ENCODE measurements at places on chromosomes 12 and 14.

- no peak for DNase-seq
These were observed 48.3 kb downstream of the TMCC3 start for GRCh38 chr12:94602024-94602423.

- DNase-seq = no peak
These were observed 33.8 kb upstream of the PSMA6 start for GRCh38 chr14:35258420-35258819.

- no peak for DNase-seq
These were observed 5.5 kb downstream of the GLRX5 start for GRCh38 chr14:95540236-95540855.

DNA sequence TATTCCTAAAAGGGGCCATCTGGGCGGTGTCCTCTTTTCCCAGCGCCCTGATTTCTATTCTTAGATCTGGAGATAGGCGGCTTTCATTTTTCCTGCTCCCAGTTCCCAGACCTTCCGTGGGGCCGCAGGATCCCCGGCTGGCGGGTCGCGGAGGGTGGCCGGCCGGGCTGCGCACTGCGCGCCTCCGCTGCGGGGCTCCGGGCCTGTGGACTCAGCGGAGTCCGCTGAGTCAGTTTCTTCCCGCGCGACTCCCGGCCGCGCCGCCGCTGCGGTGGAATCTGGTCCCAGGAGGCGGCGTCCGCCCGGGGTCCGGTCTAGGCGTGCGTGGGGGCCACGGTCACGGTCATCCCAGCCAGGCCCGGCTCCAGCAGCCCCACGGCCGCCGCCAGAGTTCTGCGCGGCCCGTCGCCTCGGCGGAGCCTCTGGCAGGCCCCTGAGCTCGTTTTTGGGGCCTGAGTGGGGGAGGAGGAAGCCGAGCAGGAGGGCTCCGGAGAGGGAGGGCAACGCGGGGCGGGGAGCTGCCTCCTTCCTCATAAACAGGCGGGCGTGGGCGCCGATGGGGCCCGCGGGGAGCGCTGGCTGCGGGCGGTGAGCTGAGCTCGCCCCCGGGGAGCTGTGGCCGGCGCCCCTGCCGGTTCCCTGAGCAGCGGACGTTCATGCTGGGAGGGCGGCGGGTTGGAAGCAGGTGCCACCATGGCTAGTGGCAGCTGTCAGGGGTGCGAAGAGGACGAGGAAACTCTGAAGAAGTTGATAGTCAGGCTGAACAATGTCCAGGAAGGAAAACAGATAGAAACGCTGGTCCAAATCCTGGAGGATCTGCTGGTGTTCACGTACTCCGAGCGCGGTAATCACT, at the start of gene LRRK2:
LRRK2 (plus strand) TSS at position 559 of the 853 bp plus-strand sequence; CDS start at position 694, 135 bp downstream.
- peak; percentile 12 for DNase-seq

- DNase-seq = no peak
These were observed 29.6 kb downstream of the CRADD start for GRCh38 chr12:93706824-93707223.

- DNase-seq = no peak
These were observed 23.3 kb downstream of the NINJ2 start for GRCh38 chr12:639988-640387.

DNA sequence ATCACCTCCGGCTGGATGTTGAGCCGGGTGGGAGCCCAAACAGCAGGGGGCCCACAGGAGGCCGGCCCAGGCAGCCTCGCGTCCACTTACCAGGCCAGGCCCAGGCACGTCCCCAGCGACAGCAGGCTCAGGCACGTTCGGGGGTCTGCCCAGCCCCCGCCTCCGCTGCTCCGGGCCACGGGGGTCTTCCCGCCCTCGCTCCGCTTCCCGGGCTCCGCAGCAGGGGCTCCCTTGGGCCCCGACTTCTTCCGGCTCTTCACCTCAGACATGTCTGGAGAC, 216 bp downstream of the IKBIP start:
- DNase-seq = no peak

GRCh38 chr14:80310938-80311750, 99.8 kb upstream of the DIO2 start:
- DNase-seq = no peak

- DNase-seq = no peak
These were observed 54.1 kb downstream of the DUSP16 start for GRCh38 chr12:12508612-12509011.

DNA sequence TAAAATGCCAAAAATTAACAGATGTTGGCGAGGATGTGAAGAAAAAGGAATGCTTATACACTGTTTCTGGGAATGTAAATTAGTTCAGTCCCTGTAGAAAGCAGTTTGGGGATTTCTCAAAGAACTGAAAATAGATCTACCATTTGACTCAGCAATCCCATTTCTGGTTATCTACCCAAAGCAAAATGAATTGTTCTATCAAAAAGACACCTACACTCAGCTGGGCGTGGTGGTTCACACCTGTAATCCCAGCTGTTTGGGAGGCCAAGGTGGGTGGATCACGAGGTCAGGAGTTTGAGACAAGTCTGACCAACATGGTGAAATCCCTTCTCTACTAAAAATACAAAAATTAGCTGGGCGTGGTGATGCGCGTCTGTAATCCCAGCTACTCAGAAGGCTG, 279.3 kb upstream of the PDE3A start:
- DNase-seq = no peak

- DNase-seq = no peak
These were observed 88.7 kb upstream of the PLXNC1 start for GRCh38 chr12:94059394-94060368.

GRCh38 chr14:55710506-55711041, 130.6 kb downstream of the KTN1 start:
- DNase-seq = no peak

GRCh38 chr14:37420622-37421021, 174.4 kb downstream of the FOXA1 start:
- no peak for DNase-seq

- DNase-seq = no peak
These were observed 111.5 kb upstream of the BCL2L14 start for GRCh38 chr12:11959117-11959823.

GRCh38 chr12:8077207-8077606, 4.9 kb upstream of the NECAP1 start:
- DNase-seq = no peak

DNA sequence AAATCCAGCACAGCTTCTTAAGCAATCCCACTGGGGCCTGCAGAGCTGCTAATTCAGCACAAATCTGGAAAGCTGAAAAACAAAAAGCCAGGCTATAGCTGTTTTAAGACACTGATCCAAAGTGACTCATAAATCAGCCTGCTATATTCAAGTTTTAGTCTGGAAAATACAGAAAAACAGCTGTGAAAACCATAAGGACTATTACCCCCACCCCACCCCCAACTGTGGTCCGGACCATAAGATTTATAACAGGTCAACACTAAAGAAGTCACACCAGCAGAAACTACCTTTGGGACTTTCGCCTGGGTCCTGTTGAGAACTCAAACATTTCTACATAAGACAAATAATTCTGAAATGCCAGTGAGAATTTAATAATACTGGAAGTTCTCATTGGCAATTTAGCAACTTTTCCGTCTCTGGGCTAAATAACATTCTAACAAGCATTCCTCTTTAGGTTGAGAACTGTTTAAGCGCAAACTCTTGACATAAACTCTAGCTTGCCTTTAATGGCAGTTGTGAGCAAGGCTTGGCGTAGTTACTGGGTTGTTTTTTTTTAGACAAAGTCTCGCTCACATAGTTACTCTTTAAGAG, 3.3 kb downstream of the LRIG3 start:
- no peak for DNase-seq

GRCh38 chr12:106975098-106975497, 11.8 kb downstream of the MTERF2 start:
- no peak for DNase-seq

- peak; percentile 41 for DNase-seq
These were observed 187.4 kb downstream of the DPF3 start for GRCh38 chr14:72706485-72706884.

- DNase-seq = no peak
These were observed 2.9 kb downstream of the NGB start for GRCh38 chr14:77267937-77268699.

DNA sequence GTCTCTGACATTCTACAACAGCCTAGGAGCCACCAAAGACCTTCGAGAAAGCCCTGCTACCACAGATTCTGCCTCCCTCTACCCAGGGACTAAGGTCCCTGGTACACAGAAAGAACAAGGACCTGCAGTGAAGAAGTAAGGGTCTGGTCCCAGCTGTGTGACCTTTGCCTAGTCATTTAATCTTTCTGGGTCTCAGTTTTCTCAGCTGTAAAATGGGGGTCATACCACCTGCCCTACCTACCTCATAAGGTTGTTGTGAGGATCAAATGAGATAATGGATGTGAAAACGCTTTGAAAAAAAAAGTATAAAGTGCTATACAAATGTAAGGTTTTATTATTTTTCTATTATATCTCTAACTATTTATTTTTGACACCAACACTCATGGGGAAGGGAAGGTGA, 5.2 kb upstream of the PRKAG1 start:
- no peak for DNase-seq

DNA sequence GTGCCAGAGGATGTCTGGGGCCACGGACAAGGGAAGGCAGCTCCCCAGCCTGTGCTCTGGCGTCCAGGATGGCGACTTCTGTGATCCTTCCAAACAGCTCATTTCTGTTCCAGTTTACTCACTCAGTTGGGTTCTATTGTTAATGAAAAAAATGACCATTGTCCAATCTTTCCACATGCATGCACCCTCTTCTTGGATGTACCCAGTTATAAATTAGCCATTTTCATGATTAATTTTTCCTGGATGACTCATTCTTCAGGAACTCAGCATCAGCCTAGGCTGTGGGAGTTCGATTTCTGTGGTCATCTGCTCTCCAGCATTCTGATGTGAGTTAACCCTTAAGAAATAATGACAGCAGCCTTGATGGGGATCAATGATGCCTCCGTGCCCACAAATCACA, 926.8 kb downstream of the BCL11B start:
- DNase-seq = no peak

DNA sequence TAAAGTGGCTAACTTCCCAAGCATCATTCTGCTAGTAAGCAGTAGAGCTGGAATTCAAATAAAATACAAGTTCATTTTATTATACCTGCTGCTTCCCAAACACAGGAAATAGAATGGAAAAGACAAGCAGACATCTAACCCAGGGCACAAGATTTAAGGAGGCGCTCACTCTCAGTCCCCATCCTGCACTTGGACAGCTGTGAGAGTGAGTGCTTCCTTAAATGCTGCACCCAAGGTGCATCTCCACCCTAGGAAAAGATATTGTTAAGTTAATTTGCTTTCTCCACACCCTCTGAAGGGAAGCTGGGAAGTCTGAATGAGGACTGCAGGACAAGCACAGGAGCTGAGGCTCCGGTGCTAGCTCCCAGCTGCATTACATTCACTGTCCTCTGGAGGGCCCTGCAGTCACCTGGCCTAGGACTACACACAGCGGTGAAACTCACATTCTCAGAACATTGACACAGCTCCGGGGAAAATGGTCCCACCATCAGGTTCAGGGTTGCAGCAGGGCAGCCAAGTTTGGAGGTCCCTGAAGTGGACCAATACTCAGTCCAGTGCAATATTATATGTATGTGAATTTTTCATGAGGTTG, 14.2 kb downstream of the HEBP1 start:
- no peak for DNase-seq

GRCh38 chr12:67988601-67989021, 636 bp upstream of the IFNG-AS1 start:
- no peak for DNase-seq

GRCh38 chr14:90805084-90805391, 11.2 kb downstream of the TTC7B start:
- DNase-seq = no peak

Measured in T-helper 2 cell (primary cell).